ENCODE measurements at places on chromosomes 13 and 19.

DNA sequence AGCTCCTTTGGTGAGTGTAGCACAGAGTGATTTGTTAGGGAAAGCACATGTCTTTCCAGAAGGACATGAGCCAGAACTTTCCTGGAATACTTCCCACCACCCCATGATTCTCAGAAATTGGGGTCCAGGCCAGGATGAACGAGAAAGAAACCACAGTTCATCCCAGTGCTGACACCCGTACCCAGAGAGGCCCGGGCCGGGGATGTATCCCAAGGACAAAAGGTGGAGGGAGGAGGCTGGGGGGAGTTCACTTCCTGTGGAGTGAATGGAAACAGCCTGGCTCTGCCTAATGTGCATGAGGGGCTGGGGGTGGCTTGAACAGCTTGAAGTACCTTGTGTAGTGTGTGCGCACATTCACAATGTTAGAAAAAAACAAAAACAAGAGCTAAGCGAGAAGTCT is 47.5 kb downstream of the CDADC1 start:
- H3K4me1 ChIP-seq, result no peaks in the 10 kb centered on the region
- peaks cover 22% of the 10 kb centered on the region for H3K36me3 ChIP-seq
- no peak overlapping the region for H3K4me3 ChIP-seq
- H3K27me3 ChIP-seq, result no peaks in the 10 kb centered on the region

DNA sequence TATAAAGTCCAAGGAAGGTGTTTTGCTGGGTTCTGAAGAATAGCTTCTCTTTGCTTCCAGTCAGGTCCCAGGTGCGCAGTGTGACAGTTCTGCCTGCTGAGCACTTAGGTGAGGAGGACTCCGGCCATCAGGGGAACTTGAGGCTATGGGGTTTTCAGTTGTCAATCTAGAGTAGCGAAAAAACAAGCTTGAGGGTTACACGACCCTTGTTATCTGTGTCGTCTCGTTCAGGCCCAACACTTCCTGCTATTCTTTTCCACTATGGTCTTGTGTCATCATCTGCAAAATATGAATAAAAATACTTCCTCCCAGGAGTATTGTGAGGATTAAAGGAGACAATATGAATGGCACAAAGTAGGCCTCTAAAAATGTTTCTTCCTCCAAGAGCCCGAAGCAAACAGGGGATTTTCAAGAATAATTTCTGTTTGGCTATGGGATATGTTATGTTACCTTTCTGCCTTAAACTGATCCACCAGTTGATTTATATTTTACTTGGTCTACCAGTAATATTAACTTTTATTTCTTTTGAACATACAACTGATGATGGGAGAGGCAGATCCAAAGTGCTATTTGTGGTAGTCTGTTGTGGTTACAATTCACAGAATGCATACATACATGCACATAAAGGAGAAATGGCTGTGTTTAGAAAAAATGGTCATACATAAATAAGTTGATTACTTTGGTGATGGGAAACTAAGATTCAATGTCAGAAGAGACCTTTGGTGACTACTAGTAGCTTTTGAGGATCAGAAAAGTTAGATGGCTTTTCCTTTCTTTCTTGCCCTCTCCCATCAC is 40.5 kb upstream of the RCBTB2 start:
- H3K27ac ChIP-seq, result peak overlapping the region; percentile 6
- DNase-seq, result no peak
- H3K27me3 ChIP-seq, result no peaks in the 10 kb centered on the region
- H3K4me1 ChIP-seq, result peaks cover 52% of the 10 kb centered on the region
- H3K36me3 ChIP-seq, result no peaks in the 10 kb centered on the region

- H3K4me3 ChIP-seq, result no peak overlapping the region
- H3K4me1 ChIP-seq, result peaks cover 39% of the 10 kb centered on the region
- H3K27ac ChIP-seq, result peak overlapping the region; percentile 54
- peak; percentile 40 for DNase-seq
These were observed 475.8 kb downstream of the FOXO1 start for GRCh38 chr13:40190641-40191100.

- H3K4me3 ChIP-seq, result peak overlapping the region; percentile 27
- peak; percentile 93 for DNase-seq
- H3K27me3 ChIP-seq, result no peaks in the 10 kb centered on the region
These were observed 816.9 kb upstream of the SLC10A2 start for GRCh38 chr13:103883164-103883563.

GRCh38 chr13:74819549-74819948 is 662.4 kb downstream of the TBC1D4 start:
- H3K27me3 ChIP-seq, result no peaks in the 10 kb centered on the region
- no peaks in the 10 kb centered on the region for H3K4me1 ChIP-seq
- no peak for DNase-seq
- H3K36me3 ChIP-seq, result no peaks in the 10 kb centered on the region

GRCh38 chr13:22178878-22179277 is 508.0 kb downstream of the FGF9 start:
- no peaks in the 10 kb centered on the region for H3K4me1 ChIP-seq
- H3K36me3 ChIP-seq, result no peaks in the 10 kb centered on the region
- no peak overlapping the region for H3K27ac ChIP-seq
- H3K4me3 ChIP-seq, result no peak overlapping the region
- no peaks in the 10 kb centered on the region for H3K27me3 ChIP-seq

DNA sequence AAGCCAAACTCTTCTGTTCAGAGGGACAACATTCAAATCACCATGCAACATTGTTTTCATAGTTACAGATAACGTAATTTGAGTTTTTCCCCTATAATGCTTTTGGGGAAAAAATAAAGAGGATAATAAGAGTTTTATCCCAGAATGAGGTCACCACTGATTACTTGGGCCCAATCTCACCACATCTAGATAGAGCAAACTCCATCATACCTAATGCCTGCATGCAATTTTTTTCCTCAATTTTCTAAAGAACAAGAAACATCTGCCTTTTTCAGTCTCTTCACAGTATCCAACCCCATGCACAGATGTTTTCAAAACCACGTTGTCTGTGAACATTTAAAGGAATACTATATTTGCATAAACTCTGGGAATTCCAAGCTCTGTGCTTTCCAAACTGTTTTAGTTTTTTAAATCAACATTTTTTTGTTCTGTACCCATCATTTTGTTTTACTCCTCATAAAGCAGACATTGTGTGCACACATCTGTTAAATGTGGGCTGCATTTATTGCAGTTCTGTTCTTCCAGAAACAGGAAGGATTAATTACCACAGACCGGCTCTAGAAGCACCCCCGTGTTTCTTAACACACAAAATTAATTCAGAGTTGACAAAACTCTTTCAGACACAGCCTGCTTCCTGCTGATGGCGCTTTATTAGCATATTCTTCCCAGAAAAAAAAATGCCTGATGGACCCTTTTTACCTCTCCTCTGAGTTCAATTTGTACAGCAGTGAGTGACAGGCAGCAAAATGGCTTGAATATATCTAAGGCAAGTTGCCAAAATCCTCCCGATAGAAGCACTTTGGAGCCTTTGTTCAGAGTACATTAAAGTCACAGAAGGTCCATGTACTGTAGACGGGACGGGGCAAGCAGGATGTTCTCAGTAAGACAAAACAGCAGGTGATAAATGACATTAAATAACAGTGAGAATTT is 1171.9 kb downstream of the EFNB2 start:
- DNase-seq, result no peak
- no peaks in the 10 kb centered on the region for H3K4me1 ChIP-seq
- H3K27ac ChIP-seq, result no peak overlapping the region

- no peak overlapping the region for H3K27ac ChIP-seq
- no peaks in the 10 kb centered on the region for H3K4me1 ChIP-seq
- no peak for DNase-seq
- peaks cover 16% of the 10 kb centered on the region for H3K36me3 ChIP-seq
- no peaks in the 10 kb centered on the region for H3K27me3 ChIP-seq
These were observed 69.1 kb upstream of the SLC15A1 start for GRCh38 chr13:98821372-98822224.

DNA sequence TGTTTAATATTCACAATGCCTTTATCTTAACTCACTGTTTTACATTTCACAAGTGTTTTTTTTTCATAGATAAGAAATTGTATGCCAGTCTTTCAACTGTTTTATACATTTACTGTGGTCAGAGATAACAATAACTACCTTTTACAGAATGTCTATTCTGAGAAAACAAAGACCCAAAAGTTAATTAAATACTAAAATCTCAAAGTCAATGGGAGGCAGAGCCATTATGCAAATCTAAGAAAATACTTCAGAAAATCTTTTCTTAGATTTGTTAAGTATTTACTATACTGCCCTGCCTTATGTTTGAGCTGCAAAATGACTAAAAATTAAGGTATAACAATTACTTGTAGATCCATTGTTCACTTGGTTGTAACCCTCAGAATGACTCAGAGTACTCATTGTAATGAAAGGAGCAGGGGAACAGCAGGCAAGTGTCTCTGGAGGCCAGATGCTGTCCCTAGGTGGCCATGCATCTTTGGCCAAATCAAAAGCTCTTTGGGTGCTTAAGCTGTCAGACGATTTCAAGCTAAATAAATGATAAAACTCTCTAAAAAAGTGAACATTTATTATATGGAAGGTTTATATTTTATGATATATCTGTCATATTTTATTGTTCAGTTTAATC is 770.1 kb upstream of the PCDH20 start:
- no peaks in the 10 kb centered on the region for H3K36me3 ChIP-seq
- H3K4me1 ChIP-seq, result no peaks in the 10 kb centered on the region

DNA sequence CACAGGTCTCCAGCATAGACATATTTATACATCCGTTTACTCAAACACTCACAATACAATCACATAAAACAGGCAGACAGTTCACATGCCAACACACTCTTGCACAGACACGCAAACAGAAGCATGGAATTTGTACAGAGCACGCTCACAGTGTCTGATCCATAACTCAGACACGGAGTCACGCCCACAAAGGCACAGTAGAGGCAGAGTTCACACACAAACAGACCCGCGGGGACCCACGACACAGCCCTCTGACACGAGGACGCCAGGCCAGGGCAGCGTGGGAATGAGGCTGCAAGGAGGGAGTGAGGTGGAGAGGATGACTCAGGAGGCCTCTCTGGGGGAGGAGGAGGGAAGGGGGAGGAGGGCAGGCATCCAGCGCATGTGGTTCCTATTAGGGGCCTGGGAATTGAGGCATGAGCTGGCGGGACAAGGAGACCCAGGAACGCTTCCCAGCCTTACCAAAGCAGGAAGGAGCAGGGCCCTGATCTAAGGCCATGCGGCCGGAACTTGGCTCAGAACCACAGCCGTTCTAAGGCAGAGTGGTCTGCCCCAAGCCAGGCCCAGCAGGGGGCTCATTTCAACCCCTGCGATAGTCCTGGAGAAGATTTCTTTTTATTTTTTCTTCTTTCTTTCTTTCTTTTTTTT is 9.1 kb upstream of the OLFM2 start:
- peak; percentile 93 for DNase-seq
- peak overlapping the region; percentile 50 for H3K27ac ChIP-seq

DNA sequence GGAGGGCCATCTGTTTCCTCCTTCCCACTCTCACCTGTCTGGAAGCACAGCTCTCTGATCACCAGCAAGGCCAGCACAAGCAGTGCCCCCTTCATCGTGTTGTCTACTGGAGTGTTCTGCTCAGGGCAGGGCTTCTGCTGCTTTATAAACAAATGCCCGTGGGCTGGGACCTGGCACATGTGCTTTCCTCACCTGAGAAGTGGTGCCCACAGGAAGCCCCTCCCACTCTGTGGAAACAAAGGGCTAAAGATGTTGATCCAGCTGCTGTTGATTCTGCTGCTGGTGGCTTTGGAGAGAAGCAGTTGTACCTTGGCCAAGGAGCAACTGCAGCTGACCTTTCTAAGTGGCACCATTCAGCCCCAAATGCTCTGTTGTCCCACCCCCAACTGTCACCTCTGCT is 26.4 kb upstream of the ZNF181 start:
- no peaks in the 10 kb centered on the region for H3K27me3 ChIP-seq
- H3K4me1 ChIP-seq, result no peaks in the 10 kb centered on the region
- no peaks in the 10 kb centered on the region for H3K36me3 ChIP-seq

DNA sequence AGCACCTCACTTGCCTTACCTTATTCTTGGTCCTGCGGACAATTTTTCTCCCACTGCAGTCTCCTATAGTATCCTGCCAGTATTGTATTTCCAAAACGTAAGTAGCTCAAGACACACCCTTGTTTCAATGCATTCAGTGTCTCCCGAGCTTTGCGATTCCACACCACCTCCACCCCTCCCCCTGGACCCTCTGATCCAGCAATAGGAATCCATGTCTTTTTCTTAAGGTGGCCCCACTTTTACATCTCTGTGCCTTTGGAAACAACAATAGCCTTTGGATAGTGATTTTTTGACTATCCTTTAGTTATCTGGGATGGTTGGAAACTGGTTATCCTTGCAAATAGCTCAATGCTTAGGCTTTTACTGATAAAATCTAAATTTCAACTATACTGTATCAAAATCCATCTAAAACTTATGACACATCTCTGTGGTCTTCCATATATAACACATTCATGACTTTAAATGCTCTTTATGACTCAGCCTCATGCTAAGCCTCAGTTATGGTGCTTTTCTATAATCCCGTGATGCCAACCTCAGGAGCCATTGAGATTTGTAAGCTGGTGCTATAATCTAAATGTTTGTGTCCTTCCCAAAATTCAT is 27.1 kb downstream of the FAM216B start:
- H3K4me1 ChIP-seq, result no peaks in the 10 kb centered on the region
- no peaks in the 10 kb centered on the region for H3K27me3 ChIP-seq
- DNase-seq, result no peak
- no peak overlapping the region for H3K27ac ChIP-seq
- no peaks in the 10 kb centered on the region for H3K36me3 ChIP-seq

DNA sequence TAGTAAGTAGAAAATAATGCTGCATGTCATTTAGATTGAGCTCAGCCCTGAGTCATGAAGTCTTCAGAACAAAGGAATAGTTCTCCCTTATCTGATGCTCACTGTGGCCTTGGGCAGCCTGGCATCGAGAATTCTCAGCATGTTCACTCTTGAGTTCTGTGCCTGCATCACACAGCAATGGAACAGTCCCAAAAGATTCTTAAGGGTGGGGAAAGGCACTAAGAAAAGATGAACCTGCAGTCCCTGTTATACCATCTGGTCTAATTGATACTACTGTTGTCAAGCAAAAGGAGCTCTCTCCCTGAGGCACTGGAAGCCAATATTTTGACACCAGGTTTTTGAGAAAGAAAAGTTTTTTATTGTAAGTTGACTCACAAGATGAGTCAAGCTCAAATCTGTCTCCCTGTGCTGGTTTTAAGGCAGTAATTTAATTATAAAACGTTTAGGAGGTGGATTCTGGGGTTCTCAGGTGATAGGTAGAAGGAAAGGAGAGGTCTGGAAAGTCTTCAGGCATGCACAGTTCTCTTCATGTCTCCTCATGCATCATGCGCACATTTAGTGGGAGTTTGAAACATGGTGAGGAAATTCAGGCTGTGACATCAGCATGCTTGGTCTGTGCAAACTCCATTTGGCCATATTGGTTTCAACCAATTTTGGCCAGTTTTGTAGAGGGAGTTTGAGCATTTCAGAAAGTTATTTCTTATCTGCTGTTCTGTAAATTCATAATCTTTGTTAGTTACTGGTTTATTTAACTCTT is 38.1 kb upstream of the ZNF766 start:
- no peaks in the 10 kb centered on the region for H3K27me3 ChIP-seq
- H3K4me1 ChIP-seq, result no peaks in the 10 kb centered on the region
- no peak overlapping the region for H3K27ac ChIP-seq
- peaks cover 45% of the 10 kb centered on the region for H3K36me3 ChIP-seq
- H3K4me3 ChIP-seq, result no peak overlapping the region

DNA sequence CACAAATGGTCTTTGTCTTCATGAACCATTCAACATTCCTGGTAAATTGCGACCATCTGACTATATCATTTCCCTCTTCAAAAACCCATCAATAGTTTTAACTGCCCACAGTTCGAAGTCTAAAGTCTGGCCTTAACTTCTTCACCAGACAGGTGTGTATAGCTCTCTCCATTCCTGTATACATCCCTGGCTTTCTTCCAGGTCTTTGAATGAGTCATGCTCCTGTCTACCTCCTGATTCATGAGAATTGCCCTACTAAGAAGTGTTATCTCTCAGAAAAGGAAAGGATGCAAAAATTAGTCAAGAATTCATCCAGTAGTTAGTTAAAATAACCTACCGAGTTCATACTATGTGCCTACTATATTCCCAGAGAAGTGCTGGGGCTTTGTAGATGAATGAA is 225.0 kb downstream of the TBC1D4 start:
- no peaks in the 10 kb centered on the region for H3K4me1 ChIP-seq
- no peak for DNase-seq
- no peaks in the 10 kb centered on the region for H3K36me3 ChIP-seq
- H3K27ac ChIP-seq, result no peak overlapping the region
- no peak overlapping the region for H3K4me3 ChIP-seq

Data from psoas muscle (tissue), 8 donors.